ENCODE measurements at places on chromosomes 11 and 22.

GRCh38 chr22:43919106-43919973 is 4.3 kb upstream of the PNPLA3 start:
- DNase-seq = no peak

DNA sequence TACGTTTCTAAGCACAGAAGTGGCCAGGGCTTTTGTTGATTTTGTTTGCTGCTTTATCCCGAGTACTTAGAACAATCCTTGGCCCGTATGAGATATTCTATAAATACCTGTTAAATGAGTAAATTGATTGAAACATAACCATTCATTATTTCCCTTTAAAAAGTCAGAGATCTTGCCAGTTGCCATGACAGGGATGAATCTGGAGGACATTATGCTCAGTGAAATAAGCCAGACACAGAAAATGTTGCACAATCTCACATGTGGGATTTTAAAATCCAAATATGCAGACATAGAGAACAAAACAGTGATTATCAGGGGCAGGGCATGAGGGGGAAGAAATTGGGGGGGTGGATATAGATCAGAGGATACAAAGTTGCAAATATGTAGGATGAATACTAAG is 1240.1 kb downstream of the LRRC4C start:
- no peak for DNase-seq

DNA sequence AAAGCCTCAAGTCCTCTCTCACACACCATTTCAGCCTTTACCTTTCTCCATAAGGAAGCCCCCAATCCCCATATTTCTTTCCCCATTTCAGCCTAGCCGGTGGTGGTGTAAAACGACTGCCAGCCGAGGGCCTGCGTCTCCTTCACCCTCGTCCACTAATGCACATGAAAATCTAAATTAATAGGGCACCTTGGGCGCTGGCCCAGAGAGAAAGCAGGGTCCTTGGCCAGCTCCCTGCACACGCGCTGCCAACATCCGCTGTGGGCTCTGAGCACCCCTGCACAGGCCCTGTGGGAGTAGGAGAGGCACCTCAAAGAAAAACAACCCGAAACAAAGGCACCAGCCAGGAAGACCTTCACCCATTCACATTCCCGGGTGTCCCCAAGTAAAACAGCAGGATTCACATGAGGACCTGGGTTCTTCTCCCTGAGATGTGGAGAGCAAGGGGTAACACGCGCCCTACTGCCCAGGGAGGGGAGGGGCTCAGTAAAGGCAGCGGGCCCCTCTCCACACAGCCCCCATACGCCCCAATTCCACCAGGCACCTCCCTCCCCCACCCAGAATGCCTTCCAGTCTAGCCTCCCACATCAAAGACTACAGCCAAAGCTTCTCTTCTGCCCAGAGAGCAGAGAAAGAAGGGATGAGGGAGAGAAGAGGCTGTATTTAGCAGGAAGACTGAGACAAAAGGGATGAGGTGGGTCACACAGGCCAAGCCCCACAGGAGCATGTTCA is 79.0 kb downstream of the MICAL3 start:
- DNase-seq = no peak

DNA sequence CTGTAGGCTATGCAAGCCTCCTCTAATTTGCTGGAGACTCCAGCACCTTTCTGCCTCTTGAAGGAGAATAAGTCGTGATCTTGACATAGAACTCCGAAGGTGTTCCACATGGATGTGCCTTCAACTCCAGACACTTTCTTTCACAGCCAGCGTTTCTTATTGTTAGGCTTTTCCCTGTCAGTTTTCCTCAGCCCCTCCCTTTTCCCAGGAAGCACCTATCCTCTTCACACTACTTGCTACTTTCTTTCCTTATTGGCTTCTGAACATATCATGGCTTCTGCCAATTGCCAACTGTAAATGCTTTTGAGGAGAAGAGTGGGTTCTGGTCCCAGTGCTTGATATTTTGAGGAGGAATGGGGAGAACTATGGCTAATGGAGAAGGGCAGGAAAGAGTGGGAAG is 216.3 kb upstream of the PGR start:
- DNase-seq = no peak

DNA sequence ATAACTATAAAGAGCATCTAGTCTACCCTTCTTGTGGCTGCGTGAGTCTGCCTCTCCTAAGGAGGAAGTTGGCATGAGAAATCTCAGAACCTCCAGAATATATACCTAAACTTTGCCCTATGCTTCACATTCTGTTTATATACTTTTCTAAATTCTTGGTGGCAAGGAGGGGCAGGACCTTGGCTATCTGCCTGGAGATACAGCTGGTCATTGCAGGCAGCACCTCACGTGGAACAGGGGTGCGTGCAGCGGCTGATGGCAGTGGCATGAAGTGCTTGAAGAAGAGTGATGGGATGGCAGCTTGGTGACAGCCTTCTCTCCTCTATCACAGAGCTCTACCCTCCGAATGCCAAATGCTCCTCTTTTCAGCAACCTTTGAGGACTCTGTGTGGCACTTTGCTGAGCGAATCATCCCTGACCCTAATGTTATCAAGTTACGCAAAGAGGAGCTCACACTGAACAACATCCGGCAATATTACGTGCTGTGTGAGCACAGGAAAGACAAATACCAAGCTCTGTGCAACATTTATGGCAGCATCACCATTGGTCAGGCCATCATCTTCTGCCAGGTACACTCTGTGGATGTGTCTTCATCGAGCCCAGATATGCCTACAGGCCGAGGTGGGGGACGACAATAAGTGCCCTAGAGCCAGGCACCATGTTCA is 12.5 kb downstream of the DDX25 start:
- DNase-seq = no peak

- no peak for DNase-seq
Observed at GRCh38 chr11:131683131-131683530, 312.7 kb downstream of the NTM start.

Measured in suppressor macrophage treated with lipopolysaccharide for 4 hours (primary cell).